ENCODE measurements at places on chromosomes 2 and 18.

DNA sequence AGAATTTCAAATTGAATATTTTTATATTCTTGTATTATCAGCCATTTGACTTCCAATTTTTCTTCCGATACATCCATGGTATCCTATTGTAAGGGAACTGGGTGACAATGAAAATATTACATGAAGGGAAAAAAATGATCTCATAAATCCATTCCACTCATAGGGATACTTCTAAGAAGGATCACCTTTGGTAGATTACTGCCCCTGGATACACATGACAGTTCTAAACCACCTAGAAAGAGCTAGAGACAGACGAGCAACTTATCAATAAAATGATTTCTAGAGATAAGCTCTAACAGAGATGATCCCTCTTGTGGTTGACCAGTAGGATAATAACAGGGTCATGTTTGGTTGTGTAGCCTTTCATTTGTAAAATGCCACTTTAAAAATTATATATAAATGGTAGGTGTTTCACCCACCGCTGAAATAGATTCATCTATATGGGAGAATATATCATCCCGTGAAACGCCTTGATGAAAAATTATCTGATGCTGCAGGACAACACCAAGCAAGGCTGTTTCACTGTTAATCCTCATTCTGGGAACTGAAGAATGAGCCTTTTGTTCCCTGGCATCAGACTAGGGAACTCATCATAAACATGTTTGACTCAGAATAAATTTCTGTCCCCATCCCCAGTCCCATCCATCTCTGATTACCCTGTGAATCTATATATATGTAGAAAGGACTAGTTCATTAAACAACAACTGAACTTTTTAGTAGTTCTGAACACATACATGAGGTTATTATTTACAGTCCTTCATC is 180.0 kb downstream of the TCF4 start:
- no peak for DNase-seq

DNA sequence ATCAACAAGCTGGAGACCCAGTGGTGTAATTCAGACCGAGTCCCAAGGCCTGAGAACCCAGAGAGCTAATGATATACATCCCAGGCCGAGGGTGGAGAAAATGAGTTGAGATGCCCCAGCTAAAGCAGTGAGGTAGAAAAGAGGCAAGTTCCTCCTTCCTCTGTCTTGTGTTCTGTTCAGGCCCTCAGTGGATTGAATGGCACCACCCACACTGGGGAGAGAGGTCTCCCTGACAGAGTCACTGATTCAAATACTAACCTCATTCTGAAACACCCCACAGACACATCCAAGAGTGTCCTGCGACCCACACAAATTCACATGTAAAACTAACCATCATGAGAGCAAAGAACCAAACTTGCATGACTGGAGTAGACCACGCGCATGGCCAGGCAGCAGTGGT is 215.3 kb downstream of the ANAPC1 start:
- DNase-seq, result no peak

DNA sequence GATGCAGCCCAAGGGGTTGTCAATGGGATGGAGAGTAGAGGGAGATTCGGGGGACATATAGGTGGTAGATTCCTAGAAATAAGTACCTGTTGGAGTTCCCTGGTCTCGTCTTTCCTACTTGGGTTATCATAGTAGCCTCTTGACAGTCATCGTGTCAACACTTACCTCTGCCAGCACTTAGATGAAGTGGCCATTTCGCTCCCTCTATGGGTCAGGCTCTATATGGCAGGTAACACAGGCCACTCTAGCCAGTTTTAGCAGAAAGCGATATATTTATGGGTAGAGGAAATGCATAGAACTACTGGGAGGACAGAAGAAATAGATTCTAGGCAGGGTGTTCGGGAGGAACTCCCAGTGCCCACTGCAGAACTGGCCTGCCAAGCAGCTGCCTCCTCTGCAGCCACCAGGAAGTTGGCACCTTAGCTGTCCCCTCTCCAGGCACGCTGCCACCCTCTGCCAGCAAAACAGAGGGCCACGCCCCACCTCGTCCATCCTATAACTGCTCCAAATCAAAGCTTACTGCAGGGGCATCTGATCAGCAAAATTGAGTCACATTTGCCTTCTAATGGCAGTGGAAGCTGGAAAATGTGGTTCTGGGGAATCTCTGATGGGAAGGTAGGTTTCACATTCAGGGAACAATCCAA is 181.3 kb downstream of the INSIG2 start:
- DNase-seq, result no peak

DNA sequence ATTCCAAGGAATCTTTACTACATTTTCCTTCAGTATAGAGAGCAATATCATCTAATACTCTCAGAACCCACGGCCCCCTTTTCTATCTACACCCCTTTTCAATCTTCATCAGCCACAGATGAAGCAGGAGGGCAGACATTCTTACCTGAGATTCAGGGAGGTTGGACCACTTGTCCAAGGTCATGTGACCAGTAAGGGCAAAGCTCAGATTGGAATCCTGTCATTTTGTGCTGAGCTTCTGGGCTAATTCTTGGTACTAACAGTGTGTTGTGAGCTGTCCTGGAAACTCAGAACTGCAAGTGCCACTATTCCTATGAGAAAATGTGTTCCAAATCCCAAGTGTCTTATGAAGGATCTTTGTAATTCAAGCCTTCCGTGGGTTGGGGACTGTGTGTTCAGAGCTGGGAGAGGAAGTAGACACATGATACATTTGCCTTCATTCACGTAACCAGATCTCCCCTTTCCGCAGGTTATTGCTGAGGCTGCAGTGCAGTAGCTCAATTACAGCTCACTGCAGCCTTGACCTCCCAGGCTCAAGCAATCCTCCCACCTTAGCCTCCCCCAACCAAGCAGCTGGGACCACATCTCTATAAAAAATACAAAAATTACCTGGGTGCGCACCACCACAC is 3.3 kb downstream of the CHRNA1 start:
- no peak for DNase-seq

DNA sequence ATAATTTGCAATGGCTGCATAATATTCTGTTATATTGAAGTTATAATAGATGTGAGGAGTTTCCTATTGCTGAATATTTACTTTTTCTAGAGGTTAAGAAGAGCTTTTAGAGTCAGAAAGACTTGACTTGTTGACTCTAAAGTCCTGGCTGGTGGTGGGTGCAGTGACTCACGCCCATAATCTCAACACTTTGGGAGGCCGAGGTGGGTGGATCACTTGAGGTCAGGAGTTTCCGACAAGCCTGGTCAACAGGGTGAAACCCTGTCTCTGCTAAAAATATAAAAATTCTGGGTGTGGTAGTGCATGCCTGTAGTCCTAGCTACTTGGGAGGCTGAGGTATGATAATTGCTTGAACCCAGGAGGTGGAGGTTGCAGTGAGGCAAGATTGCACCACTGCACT is 33.9 kb upstream of the ATIC start:
- DNase-seq, result no peak

DNA sequence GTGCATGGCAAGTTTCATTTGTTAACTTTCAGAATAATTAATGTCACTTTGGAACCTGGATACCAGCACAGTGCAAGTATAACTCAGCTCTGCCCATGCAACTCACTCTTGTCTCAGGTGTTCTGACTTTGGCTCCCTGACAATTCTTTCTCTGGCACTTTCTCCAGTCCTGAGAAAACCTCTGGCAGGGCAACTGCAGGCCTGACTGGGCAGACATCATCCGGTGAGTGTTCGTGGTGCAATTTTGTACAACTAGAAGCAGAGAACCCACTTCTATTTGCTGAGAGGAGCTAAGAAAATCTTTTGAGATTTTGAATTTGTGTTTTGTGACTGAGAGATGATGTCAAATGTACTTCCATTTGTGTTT is 143.0 kb downstream of the AQP4 start:
- DNase-seq, result no peak

DNA sequence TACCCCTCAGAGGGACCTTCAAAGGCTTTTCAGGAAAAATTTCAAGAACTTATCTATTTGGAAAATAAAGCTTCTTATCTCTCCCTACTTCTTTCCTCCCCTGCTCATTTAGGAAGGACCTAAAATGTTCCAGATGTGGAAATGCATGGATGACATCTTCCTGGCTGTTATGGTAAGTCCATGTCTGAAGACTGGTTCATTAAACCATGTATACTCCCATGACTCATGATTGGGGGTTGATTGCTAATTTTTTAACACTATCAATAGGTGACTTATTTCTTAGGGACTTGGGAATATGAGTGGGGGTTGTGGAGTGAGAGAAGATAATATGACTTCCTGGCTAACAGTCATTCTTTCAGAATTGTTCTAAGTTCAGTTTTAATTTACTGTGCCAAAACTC is 104.0 kb upstream of the PARD3B start:
- no peak for DNase-seq

GRCh38 chr2:71721669-71722068 is 268.3 kb downstream of the DYSF start:
- DNase-seq, result no peak

GRCh38 chr2:222296311-222296741 is 2.5 kb downstream of the PAX3 start:
- no peak for DNase-seq

GRCh38 chr2:145769011-145769716 is 1249.2 kb upstream of the ZEB2 start:
- DNase-seq, result no peak

DNA sequence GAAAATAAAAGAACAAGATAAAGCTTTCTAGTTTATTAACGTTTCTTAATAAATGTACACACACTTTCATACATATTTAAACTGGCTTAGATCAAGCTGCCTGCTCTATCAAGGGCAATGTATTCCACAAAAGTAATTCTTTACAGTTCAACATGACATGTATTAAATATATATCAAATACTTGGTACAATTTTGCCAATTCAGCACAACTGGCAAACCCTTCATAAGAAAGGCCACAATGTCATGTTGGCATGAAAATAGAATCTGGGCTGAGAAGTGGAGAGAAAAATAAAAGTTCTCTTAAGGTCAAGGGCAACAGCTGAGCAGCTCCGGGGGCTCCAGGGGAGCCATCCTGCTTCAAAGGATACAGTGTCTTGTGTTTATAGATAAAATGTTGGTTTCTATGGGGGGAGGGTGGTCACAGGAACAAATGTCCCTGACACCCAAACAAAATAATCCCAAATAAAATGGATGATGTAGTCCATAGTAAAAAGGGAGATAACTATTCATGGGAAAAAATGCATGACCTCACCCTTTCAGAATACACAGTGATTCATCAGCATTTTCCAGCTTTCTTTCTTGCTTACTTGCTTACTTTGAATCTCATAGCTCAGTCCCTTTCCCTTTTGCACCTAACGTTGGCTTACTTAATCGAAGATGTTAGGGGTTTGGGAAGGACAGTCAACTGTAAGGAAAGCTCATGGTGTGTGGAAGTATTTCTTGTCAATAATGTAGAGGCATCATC is 494.9 kb downstream of the NYAP2 start:
- DNase-seq, result no peak

GRCh38 chr2:38720613-38721241 is 30.4 kb downstream of the SRSF7 start:
- DNase-seq, result no peak

- no peak for DNase-seq
Measured at GRCh38 chr2:170814533-170815230, 2.0 kb upstream of the GAD1 start.

DNA sequence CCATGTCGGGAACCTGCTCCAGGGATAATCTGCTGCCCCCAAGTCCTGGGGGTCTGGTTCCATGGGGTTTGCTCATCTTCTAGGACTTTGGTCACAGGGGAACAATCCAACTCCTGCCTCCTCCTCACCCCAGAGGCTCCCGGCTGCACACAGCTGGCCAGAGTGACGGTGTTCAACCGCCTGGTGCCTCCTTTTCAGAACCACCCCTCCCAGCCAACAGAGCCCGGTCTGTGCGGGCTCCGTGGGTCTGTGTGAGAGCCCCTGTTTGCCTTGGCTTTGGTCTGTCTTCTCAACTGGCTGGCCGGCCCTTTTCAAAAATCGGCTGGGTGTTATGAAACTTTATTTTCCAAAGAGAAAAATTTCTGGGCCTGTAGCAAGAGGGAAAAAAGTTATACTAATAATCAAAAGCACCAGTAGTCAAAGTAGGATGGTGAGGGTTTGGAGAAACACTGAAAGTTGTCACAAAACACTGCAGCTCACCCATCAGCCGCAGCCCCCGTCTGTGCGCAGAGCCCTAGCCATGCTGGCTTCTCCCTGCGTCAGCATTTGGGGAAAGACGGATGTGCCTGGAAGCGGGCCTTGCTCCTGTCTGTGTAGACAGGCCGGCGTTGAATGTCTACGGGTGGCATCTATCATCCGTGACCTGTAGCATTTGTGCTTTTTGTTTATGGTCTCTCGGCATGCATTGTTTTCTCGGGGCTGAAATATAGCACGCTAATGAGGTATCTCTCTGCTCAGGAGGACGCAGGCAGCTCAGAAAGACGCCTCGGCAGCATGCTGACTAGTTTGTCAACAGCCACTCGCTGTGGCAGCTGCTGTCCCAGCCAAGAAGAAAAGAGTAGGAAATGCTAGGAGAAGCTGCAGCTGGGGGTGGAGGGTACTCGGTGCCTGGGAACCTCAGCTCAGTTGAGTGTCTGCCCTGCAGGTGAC is 138.6 kb downstream of the GLI2 start:
- no peak for DNase-seq

- no peak for DNase-seq
Measured at GRCh38 chr18:51288582-51288981, 91.1 kb upstream of the MEX3C start.

DNA sequence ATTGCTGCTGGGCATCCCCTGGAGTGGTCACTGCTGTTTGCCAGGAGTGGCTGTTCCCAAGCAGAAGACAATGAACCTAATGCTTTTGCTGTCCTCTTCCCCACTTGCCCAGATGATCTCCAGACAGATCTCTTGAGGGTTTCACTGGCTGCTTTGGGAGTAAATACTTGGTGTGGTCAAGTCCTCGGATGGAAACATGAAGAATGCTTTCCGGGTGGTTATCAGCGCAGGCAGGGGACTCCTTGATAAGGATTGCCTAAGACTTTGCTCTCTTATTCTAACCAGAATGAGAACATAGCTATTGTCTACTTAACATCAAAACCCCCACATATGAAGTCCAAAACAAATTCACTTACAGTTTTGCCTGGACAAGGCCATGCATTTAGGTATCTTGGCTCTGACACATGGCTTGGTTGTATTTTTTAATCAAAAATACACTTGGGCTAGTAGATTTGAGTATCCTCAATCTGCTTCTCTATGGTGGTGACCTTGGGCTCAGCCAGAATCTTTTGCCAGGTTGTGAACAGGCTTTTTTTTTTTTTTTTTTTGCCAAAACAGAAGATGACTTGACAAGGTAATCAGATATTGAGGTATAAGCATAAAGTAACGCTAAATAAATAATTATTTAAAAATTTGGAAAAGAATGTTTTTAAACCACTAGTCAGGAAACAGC is 34.8 kb upstream of the MYO3B start:
- DNase-seq, result no peak

- DNase-seq, result no peak
Measured at GRCh38 chr2:199480966-199481365, 23.2 kb upstream of the SATB2 start.

DNA sequence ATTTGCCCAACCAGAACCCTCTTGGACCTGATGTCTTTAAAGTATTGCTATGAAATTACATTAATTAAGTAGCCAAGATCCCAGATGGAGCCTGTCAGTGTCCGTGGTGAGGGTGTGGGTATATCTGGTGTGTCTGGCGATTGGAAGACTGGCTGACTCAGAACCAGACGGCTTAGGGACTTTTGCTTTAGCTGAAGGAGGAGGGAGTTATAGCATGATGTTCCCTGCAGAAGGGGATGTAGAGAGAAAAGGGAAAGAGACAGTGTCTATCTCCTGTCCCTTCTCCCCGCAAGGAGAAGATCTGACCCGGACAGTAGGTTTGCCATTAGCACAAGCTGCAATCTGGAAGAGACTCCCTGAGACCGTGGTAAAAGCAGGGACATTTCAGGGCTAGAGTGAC is 60.6 kb downstream of the POU3F3 start:
- DNase-seq, result no peak

- DNase-seq, result no peak
Measured at GRCh38 chr2:27724905-27725701, 46.4 kb upstream of the MRPL33 start.

- no peak for DNase-seq
Measured at GRCh38 chr2:176174382-176174823, 14.1 kb upstream of the HOXD1 start.

Data from stimulated activated CD4-positive, alpha-beta T cell treated with anti-CD3 and anti-CD28 coated beads, Interleukin-1b, Interleukin-23, amount 100 ng/mL, for 1 hour (primary cell).